ENCODE measurements at places on chromosomes 6 and 20.

DNA sequence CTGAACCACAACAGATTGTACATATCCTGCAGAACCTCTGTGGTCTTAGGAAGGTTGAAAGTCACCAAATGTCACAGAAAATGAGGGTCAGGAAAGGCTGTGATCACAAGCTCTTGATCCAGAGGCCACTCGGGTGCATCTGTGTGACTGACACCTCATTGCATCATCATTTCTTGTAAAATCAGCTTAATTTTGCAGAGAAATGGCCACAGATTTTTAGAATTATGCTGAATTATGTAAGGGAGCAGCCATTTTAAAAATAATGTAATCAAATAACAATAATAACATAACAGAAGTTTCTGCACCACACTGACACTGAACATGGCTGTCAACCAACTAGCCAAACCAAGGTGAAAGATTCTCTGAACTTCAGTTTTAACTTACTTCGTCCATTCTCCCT, 32.5 kb upstream of the PRND start:
- no peak for DNase-seq

- DNase-seq = no peak
Measured at GRCh38 chr6:170097505-170098427, 193.1 kb downstream of the DLL1 start.

- DNase-seq = no peak
Measured at GRCh38 chr6:22878324-22878701, 308.9 kb downstream of the HDGFL1 start.

DNA sequence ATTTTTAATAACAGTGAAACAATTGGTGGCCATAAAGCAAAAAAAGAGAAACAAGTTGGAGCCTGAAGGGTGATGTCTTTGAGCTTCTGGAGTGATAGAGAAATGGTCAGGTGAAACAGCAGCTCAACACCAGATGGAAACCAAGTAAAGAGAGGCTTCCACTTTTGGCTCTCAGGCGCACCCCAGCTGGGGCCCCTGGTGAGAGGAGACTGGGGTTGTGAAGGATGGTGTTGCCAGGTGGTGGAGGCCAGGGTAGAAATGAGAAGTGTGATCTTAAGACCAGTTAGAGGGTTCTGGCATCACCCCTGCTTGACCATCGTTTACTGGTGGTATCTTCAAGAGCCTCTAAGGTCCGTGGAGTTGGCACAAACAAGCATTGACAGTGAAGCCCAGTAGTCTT, 126.0 kb upstream of the AKIRIN2 start:
- DNase-seq = no peak

- DNase-seq = no peak
Measured at GRCh38 chr20:62225026-62225425, 4.9 kb upstream of the HRH3 start.

DNA sequence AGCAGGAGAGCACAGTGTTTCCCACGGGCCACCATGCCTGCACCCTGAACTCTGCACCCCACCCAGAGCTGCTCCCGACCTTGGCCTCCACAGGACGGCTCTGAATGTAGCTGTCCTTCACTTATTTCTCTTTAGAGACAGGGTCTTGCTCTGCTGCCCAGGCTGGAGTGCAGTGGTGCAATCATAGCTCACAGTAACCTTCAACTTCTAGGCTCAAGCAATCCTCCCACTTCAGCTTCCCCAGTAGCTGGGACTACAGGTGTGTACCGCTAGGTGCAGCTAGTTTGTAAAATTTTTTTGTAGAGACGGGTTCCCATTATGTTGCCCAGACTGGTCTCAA, 130.9 kb downstream of the AGPAT4 start:
- DNase-seq = no peak
